ENCODE measurements at places on chromosomes 3 and 15. TPM values are rescaled to one million over a fixed set of nuclear protein-coding genes. Genes with fewer than 3 reads are reported as not detected.

Gene FOXP1
- total RNA-seq: 195 TPM

Gene NDN
- total RNA-seq: 51.9 TPM

Gene ZKSCAN7
- total RNA-seq: 9.8 TPM

Gene REC114
- not detected for total RNA-seq

Gene FETUB
- total RNA-seq: not detected

Gene NR1I2
- not detected for total RNA-seq

Gene PLSCR2
- total RNA-seq: not detected

Gene SLC12A1
- total RNA-seq: not detected

Gene NEK4
- total RNA-seq: 22.7 TPM

Gene SECISBP2L
- total RNA-seq: 42.3 TPM

Gene IQCF5
- not detected for total RNA-seq

Gene VPS39
- 76.6 TPM for total RNA-seq

Gene C3orf70
- total RNA-seq: 1.4 TPM

Gene TUSC7
- not detected for total RNA-seq

Gene LRTM1
- not detected for total RNA-seq

Gene CTXN2
- not detected for total RNA-seq
